ENCODE measurements at places on chromosomes 13 and 19. TPM values are rescaled to one million over a fixed set of nuclear protein-coding genes. Genes with fewer than 3 reads are reported as not detected.

GRCh38 chr13:72727417-72728289 is at the start of the genes BORA and MZT1:
TSS of gene BORA (plus strand) at chr13:72727923. CDS start at chr13:72728941, 1,018 bp downstream.
TSS of gene MZT1 (minus strand) at chr13:72727629. CDS start at chr13:72727602, 27 bp downstream.
- H3K4me1 ChIP-seq, result peaks cover 3% of the 10 kb centered on the region
- H3K27me3 ChIP-seq, result no peaks in the 10 kb centered on the region

- no peak overlapping the region for H3K4me3 ChIP-seq
- H3K36me3 ChIP-seq, result peaks cover 3% of the 10 kb centered on the region
- H3K4me1 ChIP-seq, result no peaks in the 10 kb centered on the region
- no peak for DNase-seq
- no peak overlapping the region for H3K27ac ChIP-seq
Measured at GRCh38 chr13:95874286-95874685, 178.9 kb downstream of the UGGT2 start.

DNA sequence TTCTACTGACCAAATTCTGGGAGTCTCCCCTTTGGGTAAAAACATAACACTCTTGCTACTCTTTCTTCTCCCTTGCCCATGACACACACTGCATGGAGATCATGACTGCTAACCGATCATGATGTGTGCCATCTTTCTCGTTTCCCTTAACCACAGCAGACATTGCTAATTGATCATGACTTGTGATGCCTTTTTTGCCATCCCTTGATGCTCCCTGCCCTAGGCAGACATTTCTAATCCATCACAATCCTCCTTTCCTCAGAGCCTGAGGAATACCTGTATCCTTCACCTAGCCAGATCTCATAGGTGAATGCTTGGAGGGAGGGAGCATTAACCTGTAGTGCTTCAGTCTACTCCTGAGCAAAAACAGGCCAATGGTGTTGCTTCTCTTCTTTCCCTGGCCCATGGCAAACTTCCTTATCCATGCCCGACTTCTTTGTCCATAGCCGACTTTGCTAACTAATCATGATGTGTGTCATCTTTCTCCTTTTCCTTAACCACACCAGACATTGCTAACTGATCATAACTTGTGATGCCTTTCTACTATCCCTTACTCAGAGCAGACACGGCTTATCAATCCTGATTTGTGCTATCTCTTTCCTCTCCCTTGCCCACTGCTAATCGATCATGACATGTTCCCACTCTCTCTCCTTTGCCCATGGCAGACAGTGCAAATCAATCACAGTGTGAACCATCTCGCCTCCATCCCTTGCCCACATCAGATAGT is 17.7 kb downstream of the NUMBL start:
- no peak overlapping the region for H3K4me3 ChIP-seq
- H3K27me3 ChIP-seq, result no peaks in the 10 kb centered on the region
- no peak for DNase-seq
- H3K27ac ChIP-seq, result no peak overlapping the region

DNA sequence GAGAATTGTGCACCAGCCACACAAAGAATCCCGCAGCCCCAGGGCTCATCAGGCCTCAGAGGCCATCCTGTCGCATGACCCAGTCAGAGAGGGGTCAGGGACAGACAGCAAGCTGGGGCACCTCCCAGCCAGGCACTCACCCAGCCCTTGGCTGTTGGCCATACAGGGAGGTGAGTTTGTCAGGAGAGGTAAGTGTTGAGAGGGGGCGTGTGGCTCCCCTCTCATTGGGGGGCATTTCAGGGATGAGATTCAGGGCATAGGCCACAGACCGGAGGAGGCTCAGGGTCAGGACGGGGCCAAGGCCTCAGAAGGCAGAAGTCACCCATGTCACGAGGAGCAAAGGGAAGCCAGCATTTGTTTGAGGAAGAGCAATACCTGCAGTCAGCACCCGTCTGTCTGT is 37.1 kb downstream of the MYO9B start:
- no peak for DNase-seq
- H3K4me3 ChIP-seq, result no peak overlapping the region
- no peak overlapping the region for H3K27ac ChIP-seq
- peaks cover 3% of the 10 kb centered on the region for H3K4me1 ChIP-seq
- H3K36me3 ChIP-seq, result no peaks in the 10 kb centered on the region

GRCh38 chr13:112392719-112393118 is 16.6 kb downstream of the SPACA7 start:
- no peak overlapping the region for H3K27ac ChIP-seq
- no peaks in the 10 kb centered on the region for H3K4me1 ChIP-seq
- H3K27me3 ChIP-seq, result no peaks in the 10 kb centered on the region
- no peaks in the 10 kb centered on the region for H3K36me3 ChIP-seq
- no peak overlapping the region for H3K4me3 ChIP-seq
- no peak for DNase-seq

GRCh38 chr13:83531022-83531421 is 351.3 kb downstream of the SLITRK1 start:
- no peaks in the 10 kb centered on the region for H3K36me3 ChIP-seq
- H3K4me1 ChIP-seq, result no peaks in the 10 kb centered on the region
- H3K27ac ChIP-seq, result no peak overlapping the region
- DNase-seq, result peak; percentile 36
- H3K27me3 ChIP-seq, result no peaks in the 10 kb centered on the region

DNA sequence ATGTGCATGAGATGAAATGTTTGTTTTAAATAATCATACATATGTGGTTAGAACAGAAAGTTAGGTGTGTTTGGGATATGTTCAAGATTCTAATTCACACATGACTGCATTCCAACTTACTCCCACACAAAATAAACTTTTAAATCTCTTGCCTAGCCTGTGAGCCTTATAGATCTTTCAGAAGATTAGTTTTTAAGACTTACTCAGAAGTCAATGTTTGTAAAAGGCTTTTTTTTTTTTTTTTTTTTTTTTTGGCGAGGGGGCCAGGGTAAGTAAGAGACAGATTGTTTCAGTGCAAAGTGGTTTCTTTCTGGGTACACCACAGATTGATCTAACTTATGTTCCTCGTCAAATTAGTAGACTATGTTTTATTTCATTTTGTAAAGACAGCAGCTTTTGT is 39.1 kb downstream of the GPR180 start:
- no peak for DNase-seq
- H3K4me3 ChIP-seq, result no peak overlapping the region
- no peaks in the 10 kb centered on the region for H3K36me3 ChIP-seq
- H3K27ac ChIP-seq, result no peak overlapping the region

- no peak overlapping the region for H3K4me3 ChIP-seq
- H3K27ac ChIP-seq, result no peak overlapping the region
- DNase-seq, result no peak
Measured at GRCh38 chr13:50419331-50419865, 404.2 kb downstream of the KCNRG start.

DNA sequence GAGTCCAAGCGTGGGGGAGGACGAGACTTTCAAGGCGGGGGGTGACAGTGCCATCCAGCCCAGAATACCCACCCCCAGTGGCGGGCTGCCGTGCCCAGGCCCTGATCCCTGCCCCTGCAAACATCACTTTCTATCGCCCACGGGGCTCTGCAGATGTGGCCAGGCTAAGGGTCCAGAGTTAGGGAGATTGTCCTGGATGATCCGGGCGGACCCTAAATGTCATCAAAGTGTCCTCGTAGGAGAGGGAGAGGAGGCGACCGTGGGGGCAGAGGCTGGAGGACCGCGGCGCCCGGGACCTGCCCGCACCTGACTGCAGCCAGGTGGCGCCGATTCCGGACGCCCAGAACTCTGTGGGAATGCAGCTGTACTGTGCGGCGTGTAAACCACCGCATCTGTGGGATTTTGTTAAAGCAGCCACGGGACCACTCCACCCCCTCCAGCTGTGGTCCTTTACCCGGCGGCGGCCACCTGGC is 32.4 kb downstream of the GJA3 start:
- peak overlapping the region; percentile 93 for H3K27ac ChIP-seq
- peak overlapping the region; percentile 14 for H3K4me3 ChIP-seq
- H3K4me1 ChIP-seq, result peaks cover 48% of the 10 kb centered on the region
- no peaks in the 10 kb centered on the region for H3K36me3 ChIP-seq
- DNase-seq, result peak; percentile 39

- H3K4me3 ChIP-seq, result no peak overlapping the region
- H3K4me1 ChIP-seq, result no peaks in the 10 kb centered on the region
- H3K27me3 ChIP-seq, result peaks cover 63% of the 10 kb centered on the region
- no peaks in the 10 kb centered on the region for H3K36me3 ChIP-seq
- no peak overlapping the region for H3K27ac ChIP-seq
- DNase-seq, result no peak
Measured at GRCh38 chr13:99998261-99998660, 16.7 kb downstream of the ZIC2 start.

- no peak overlapping the region for H3K27ac ChIP-seq
- H3K27me3 ChIP-seq, result no peaks in the 10 kb centered on the region
Measured at GRCh38 chr13:62292714-62293480, 877.2 kb upstream of the PCDH20 start.

- DNase-seq, result peak; percentile 25
- H3K4me1 ChIP-seq, result no peaks in the 10 kb centered on the region
- no peaks in the 10 kb centered on the region for H3K27me3 ChIP-seq
- no peak overlapping the region for H3K27ac ChIP-seq
- H3K36me3 ChIP-seq, result no peaks in the 10 kb centered on the region
Measured at GRCh38 chr13:67353941-67354340, 123.8 kb upstream of the PCDH9 start.

- H3K27me3 ChIP-seq, result no peaks in the 10 kb centered on the region
- no peaks in the 10 kb centered on the region for H3K36me3 ChIP-seq
Measured at GRCh38 chr19:11856596-11857250, 8.2 kb downstream of the ZNF439 start.

Gene CCDC169
- total RNA-seq, result 6.9 TPM

Gene ZNF20
- total RNA-seq, result 6.2 TPM

Gene CYP2A7
- not detected for total RNA-seq

Gene RFC3
- 13.9 TPM for total RNA-seq

Gene PPP5C
- total RNA-seq, result 130 TPM

Gene SIN3B
- 75.3 TPM for total RNA-seq

Gene SYNGR4
- total RNA-seq, result not detected

Gene TEX29
- total RNA-seq, result not detected
